Natural killer cell (primary cell): ENCODE measurements at places on chromosomes 2 and 18. TPM values are rescaled to one million over a fixed set of nuclear protein-coding genes. Genes with fewer than 3 reads are reported as not detected.
A peak's percentile ranks its signal among the peaks of the same experiment; 100 is the strongest.

DNA sequence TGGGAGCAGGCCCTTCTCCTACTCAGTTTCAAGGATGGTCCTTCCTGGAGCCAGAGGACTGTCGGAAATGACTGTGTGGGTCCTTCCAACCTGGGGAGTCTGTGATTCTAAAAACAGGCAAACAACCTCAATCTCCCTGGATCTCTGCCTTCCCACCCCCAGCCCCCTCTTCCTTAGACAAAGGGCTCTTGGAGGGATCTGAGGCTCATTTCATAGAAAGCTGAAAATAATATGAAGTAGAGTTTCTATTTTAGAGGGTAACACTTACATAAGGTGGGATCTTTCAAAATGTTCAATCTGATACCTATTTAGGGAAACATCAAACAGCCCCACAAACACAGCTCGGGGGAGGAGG, 69.4 kb downstream of the RHOB start:
- no peaks in the 10 kb centered on the region for H3K4me1 ChIP-seq
- no peaks in the 10 kb centered on the region for H3K36me3 ChIP-seq
- DNase-seq, result no peak
- no peak overlapping the region for H3K27ac ChIP-seq
- no peaks in the 10 kb centered on the region for H3K27me3 ChIP-seq

GRCh38 chr2:2871480-2872308, 505.9 kb downstream of the EIPR1 start:
- H3K27me3 ChIP-seq, result no peaks in the 10 kb centered on the region
- no peak overlapping the region for H3K27ac ChIP-seq
- no peaks in the 10 kb centered on the region for H3K4me1 ChIP-seq

- DNase-seq, result no peak
- H3K4me3 ChIP-seq, result no peak overlapping the region
- no peaks in the 10 kb centered on the region for H3K4me1 ChIP-seq
- H3K36me3 ChIP-seq, result no peaks in the 10 kb centered on the region
These were observed 359.6 kb downstream of the MEIS1 start for GRCh38 chr2:66794551-66794950.

- no peaks in the 10 kb centered on the region for H3K36me3 ChIP-seq
- no peak for DNase-seq
- no peak overlapping the region for H3K4me3 ChIP-seq
- H3K4me1 ChIP-seq, result no peaks in the 10 kb centered on the region
- no peaks in the 10 kb centered on the region for H3K27me3 ChIP-seq
These were observed 418.3 kb upstream of the SPHKAP start for GRCh38 chr2:228599781-228600180.

DNA sequence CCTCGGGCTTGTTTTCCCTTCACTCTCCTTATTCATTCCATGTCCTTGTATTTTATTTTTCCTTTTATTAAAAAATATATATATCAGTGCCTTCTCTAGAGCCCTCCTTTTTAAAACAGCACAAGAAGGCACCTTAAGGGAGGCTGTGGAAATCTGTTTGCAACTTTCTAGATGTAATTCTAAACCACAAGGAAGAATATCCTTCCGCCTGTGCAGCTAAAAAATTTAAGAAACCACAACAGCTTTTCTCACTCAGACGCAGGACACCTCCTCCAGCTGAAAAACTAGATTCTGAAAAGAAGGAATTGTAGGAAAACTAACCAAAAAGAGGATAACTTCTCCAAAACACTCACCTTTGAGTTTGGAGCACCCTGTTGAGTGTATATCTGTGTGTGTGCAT, 142.2 kb downstream of the BCL11A start:
- no peaks in the 10 kb centered on the region for H3K27me3 ChIP-seq
- no peak overlapping the region for H3K27ac ChIP-seq
- H3K4me3 ChIP-seq, result no peak overlapping the region
- no peaks in the 10 kb centered on the region for H3K36me3 ChIP-seq
- H3K4me1 ChIP-seq, result peaks cover 13% of the 10 kb centered on the region

- peak; percentile 67 for DNase-seq
- no peaks in the 10 kb centered on the region for H3K36me3 ChIP-seq
- H3K4me3 ChIP-seq, result no peak overlapping the region
- H3K27me3 ChIP-seq, result no peaks in the 10 kb centered on the region
- H3K4me1 ChIP-seq, result no peaks in the 10 kb centered on the region
These were observed 166.0 kb downstream of the SOCS6 start for GRCh38 chr18:70454704-70455322.

DNA sequence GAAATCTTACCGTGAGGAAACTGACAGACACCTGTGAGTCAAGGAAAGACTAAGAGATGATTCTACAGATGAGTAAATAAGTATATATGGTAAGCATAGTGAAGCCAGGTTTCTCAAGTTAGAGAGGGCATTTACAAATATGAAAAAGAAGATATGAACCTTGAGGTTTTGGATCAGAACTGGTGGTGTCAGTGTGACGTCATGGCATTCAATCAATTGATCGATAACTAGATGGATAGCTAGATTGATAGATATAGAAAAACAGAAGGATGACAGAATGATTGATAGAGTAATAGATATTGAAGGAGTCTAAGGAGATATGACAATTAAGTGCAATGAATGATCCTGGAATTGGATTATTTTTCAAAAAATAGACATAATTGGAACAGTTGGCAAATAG, 350.2 kb upstream of the MC4R start:
- no peaks in the 10 kb centered on the region for H3K4me1 ChIP-seq
- H3K4me3 ChIP-seq, result no peak overlapping the region
- H3K27me3 ChIP-seq, result no peaks in the 10 kb centered on the region
- DNase-seq, result no peak
- no peak overlapping the region for H3K27ac ChIP-seq

DNA sequence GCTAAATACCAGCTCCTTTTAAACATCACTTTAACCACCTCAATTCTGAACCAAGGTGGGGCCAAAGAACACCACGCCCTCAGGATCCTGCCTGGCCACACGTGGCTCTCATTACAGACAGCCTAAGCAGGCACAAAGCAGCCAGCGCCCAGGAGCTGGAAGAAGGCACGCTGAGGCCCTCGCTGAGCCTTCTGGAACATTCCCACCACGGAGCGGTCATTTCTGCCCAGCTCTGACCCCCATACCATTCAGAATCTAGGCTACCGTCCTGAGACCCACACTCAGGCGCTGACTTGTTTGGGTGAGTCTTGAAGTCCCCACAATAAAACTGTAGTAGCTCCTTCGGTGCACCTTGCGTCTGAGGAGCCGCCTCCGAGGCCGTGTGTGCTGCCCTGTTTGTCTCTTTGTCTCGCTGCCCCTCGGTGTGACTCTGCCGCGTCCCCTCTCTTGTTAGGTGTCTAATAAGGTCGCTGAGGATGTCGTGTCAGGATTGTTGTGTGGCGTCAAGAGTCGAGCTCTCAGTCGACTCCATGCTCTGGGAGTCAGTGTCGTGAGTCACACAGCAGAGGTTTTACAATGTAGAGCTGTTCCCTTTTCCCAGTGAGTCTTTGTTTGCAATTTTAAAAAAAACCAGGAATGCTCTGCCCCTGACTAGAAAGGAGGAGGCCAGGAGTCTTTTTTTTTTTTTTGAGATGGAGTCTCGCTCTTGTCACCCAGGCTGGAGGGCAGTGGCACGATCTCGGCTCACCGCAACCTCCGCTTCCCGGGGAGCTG, 242.4 kb downstream of the KLHL29 start:
- H3K27ac ChIP-seq, result no peak overlapping the region
- no peaks in the 10 kb centered on the region for H3K4me1 ChIP-seq
- H3K4me3 ChIP-seq, result no peak overlapping the region
- DNase-seq, result no peak
- no peaks in the 10 kb centered on the region for H3K36me3 ChIP-seq

GRCh38 chr18:73668051-73668450, 479.6 kb downstream of the FBXO15 start:
- H3K4me3 ChIP-seq, result no peak overlapping the region
- no peak overlapping the region for H3K27ac ChIP-seq
- H3K4me1 ChIP-seq, result no peaks in the 10 kb centered on the region
- H3K36me3 ChIP-seq, result no peaks in the 10 kb centered on the region

DNA sequence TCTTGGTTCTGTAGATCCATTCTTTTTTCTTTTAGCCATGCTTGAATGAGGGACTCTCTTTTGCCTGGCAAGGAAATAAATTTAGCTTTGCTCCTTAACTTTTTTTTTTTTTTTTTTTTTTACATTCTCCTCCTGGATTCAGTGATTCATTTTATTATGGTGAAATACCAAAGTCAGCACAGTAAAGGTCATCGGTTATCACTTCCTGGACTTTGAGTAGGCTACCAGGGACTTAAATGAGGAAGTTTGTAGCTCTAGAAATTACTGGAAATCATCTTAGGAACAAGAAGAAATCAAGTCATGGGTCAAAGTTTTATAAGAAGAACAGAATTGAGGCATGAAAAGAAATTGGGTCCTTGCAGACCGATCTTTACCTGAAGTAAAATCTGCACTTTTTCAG, 75.0 kb downstream of the SOCS6 start:
- H3K27ac ChIP-seq, result no peak overlapping the region
- H3K4me3 ChIP-seq, result no peak overlapping the region
- no peak for DNase-seq
- no peaks in the 10 kb centered on the region for H3K4me1 ChIP-seq
- H3K36me3 ChIP-seq, result no peaks in the 10 kb centered on the region
- H3K27me3 ChIP-seq, result no peaks in the 10 kb centered on the region

DNA sequence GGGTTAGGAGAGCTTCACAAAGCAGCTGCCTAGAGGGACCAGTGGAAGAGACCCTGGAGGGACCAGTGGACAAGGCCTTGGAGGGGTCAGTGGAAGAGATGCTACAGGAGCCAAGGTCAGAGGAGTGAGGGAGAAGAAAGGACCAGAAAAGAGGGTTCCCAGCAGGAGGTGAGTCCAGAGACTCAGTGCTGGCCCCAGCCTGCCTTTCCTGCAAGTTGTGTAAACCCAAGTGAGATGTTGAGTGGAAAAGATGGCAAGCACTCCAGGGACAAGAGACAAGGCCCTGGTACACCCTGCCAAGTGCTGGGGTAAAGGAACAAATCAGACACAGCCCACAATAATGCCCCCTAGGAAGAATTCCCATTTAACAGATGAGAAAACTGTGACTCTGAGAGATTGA, 94.4 kb downstream of the TTC32 start:
- no peaks in the 10 kb centered on the region for H3K36me3 ChIP-seq
- H3K4me3 ChIP-seq, result no peak overlapping the region
- H3K4me1 ChIP-seq, result no peaks in the 10 kb centered on the region
- H3K27me3 ChIP-seq, result no peaks in the 10 kb centered on the region

Gene SPATS2L
- 3.8 TPM for total RNA-seq

Gene UNC80
- total RNA-seq, result not detected

Gene ANKRD30BL
- total RNA-seq, result not detected

Gene SLC14A1
- 21.2 TPM for total RNA-seq

Gene NT5DC4
- not detected for total RNA-seq

Gene MOGAT1
- total RNA-seq, result not detected

Gene IL36RN
- total RNA-seq, result not detected

Gene SLC23A3
- 1.1 TPM for total RNA-seq

Gene BOLL
- total RNA-seq, result not detected

Gene MC2R
- total RNA-seq, result not detected

Gene RNF152
- 0.49 TPM for total RNA-seq
